ENCODE measurements at places on chromosomes 3 and 15.
A peak's percentile ranks its signal among the peaks of the same experiment; 100 is the strongest.

DNA sequence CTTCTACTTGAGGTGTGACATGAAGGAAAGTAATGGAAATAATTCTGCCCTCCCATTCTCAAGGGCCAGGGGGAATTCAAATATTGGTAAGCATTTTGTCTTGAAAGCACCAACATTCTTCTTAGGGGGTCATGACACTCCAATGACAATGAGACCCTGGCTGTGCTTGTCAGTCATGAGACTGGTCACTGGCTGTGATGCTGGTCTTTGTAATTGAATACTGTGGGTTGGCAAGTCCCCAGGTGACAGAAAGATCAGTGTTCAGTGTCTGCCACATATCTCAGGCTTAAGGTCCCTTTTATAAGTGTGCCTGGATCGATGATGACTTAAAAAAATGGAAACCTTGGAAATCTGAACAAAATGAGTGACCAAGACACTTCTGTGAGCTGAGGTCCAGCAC, 151.4 kb downstream of the SNRPN start:
- DNase-seq: no peak

DNA sequence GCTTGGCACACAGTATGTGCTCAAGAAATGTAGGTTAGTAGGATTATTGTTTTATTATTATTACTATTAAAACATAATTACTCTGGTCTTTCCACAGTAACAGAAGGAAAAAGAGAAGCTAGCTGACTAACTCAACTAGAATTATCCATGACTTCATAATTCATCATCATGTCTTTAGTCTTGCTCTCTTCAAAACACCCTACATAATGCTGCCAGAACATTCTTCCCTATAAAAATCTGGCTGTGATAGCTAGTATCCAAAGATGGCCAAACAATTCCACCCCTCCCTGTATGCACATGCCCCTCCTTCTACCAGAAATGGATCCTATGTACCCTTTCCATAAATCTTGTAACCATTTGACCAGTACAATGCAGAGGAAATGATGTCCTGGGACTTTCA, 48.8 kb upstream of the SRGAP3 start:
- no peak for DNase-seq

DNA sequence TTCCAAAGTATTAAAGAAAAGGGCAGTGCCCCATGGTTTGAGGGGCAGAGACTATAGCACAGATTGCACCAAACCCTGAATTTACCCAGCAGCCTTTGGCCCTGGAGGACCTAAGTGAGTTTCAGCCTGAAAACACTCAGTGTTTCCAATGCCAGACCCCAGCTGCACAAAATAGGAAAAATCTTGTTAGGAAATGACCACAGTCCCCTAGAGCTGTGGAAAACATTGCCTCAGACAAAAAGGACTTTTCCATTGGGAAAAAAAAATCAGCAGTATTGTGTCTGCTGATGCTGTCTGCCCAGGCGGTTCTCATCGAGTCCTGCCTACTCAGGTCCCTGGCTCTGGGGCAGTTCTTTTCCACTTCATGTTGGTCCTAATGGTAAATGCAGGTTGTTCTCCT, 121.7 kb upstream of the DLG1 start:
- DNase-seq: no peak

DNA sequence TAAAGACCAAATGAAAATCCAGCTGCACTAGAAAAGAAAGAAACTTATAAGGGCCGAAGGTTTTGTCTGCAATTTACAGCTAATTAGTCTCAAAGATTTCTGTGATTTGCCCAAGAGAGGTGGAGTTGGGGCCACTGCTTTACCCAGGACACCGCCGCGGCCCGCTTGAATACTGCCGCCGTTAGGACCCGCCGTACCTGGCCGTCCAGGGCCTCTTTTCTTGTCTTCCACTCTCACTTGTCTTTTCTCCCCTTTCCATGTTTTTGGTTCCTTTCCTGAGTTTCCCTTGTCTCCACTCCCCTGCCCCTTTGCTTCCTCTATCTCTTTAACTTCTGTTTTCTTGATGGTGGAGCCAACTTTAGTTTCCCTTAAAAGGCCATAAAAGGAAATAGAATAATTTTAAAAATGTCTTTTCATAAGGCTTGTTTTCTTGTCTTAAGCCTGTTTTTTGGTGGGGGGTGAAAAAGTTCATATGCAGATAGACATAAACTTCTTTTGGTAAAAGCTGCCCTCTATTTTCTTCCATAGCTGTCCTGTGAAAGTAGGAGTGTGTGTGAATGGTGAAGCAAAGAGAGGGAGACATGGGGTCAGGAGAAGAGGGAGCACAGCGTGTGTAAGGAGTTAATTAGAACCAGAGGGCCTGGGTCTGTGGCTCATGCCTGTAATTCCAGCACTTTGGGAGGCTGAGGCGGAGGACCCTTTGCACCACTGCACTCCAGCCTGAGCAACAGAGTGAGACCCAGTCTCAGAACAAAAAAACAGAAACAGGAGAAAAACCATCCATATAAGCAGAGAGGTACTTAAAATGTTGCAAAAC, 16.0 kb upstream of the CCNL1 start:
- DNase-seq: peak; percentile 18

DNA sequence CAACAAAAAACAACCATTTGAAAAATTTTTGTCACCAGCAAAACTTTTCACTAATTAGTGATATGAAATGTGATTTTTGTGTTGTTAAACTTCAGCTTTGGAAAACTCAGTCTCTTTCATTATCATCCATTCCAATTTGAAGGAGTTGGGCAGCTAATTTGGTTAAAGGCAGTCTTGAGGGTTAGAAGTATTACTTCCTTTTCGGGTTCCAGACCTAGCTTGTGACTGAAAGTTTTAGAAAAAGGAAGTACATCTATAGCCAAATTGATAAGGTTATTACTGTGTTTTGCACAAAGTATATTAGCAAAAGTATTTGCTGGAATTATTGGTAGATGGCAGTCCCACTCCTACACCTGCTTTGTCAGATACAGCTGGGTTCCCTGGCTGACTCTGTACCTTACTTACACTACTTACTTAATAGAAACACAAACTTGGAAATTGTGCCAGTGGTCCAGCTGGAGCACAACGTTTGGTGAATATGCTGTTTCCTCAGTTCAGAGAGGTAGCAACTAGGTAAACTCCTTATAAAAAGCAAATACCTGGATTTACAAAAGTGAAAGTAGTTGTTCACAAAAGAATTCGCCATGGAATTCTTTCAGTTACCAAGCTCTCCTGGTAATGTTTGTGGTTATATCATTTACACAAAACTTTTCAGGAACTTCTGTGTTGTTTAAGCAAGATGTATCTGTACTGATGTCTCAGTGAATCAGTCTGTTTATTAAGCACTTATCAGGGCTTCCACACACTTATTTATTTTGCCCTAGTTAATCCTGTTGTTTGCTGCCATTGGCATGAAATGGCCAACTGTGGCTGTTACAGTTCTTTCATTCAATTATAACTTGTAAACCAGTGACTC, 31.6 kb downstream of the TIPARP start:
- DNase-seq: no peak

DNA sequence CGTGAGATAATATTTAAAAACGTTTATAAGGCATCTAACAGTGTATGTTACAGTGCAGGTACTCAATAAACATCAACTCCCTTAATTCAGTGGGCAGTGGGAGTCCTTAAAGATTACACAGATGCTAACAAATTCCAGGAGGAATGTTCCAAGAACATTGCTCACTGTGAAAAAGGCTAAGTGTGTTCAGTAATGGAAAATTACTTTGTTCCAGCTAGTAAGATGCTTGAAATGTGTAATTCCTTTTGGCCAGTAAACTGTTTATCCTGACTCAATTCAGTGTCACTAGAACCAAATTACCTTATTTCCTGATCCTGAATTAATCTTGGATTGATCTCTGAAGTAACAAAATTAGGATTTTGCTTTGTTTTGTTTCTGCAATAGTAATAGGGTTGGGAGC, 54.2 kb upstream of the SEMA6D start:
- no peak for DNase-seq

DNA sequence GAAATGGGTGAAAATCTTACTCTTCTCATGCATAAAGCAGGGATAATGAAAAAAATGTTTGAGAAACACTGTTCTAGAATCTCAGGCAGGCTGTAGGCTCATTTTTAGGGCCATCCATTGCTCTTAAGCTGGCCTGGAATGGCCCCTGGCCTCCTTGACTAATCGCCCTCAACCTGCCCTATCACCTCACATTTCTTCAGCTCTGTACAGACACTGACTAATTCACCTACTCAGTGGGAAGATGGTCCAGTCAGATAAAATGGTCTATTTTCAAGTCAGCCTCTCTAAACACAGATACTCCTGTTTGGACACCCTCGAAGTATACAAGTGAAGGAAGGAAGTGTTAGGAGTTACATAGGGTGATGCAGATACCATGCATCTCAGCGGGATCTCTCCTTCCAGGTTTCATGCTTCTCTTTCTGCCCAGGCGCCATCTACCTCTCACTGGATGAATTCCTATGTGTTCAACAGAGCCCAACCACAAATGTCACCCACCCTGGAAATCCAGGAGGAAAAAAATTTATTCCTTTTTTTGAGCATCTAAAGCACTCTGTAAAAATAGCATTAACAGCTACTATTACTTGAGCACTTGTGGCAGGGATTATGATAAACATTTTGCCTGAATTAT, 12.1 kb downstream of the FMN1 start:
- peak; percentile 11 for DNase-seq

- DNase-seq: no peak
Measured at GRCh38 chr15:48084759-48085590, 35.8 kb upstream of the SLC24A5 start.

GRCh38 chr15:56248311-56248992, 4.8 kb upstream of the RFX7 start:
- DNase-seq: no peak

GRCh38 chr15:91264651-91265351, 164.7 kb downstream of the SV2B start:
- no peak for DNase-seq

DNA sequence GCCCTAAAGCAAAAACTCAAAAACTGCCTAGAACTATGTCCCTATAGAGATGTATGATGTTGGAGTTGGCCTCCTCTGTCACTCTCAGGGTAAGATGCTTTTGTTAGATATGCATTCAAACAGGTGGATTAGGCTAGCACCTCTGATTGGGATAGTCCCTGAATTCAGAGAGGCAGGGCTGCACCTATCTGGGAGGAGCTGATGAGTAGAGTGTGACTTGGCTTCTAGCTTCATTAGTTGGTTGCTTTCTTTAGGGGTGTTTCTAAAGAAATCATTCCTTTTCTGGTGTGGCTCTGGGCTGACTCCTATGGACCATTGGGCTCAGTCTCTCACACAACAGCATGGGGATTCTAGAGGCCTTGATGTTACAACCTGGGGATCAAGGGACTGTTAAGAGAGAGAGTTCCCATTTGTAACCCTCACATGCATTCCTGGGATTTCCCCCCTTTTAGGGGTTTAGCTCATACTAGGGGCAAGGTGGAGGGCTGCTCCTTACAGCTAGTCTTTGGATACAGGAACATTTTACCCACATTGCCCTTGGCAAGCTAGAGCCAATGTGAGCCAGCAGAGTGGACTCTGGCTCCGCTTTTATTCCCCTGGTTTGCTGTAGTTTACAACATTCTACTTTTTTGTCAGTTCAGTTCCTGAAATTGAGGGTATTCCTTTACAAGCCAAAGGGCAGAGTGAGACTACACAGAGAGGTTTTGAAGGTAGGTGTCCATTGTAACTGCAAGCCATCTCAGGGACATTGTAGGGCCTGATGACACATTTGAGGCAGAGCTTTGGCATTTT, 7.5 kb downstream of the ZNF592 start:
- DNase-seq: no peak

DNA sequence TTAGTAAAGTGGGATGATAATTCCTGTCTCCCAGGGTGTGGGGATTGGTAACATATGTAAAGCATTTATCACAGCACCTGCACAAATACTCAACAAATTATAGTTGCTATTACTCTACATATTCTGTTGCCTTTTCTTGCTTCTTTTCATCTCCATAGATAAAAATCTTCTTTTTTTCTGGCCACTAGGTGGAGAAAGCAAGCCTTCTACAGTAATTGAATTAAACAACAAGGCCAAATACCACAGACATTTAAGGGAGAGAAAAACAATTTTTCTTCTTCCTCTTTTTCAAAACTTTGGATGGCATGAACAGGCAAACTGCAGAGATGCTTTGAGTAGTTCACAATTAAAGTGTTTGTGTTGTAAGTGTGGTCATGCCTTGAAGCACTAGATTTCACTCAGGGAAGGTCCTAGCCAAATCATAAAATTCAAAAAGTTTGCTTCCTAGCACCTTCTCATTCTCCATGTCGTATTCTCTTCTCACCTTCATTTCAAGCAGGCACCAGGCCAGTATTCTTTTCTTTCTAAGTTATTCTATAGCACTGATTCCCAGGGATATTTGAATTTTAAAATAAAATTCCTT, 493.4 kb upstream of the TGFBR2 start:
- DNase-seq: peak; percentile 41

DNA sequence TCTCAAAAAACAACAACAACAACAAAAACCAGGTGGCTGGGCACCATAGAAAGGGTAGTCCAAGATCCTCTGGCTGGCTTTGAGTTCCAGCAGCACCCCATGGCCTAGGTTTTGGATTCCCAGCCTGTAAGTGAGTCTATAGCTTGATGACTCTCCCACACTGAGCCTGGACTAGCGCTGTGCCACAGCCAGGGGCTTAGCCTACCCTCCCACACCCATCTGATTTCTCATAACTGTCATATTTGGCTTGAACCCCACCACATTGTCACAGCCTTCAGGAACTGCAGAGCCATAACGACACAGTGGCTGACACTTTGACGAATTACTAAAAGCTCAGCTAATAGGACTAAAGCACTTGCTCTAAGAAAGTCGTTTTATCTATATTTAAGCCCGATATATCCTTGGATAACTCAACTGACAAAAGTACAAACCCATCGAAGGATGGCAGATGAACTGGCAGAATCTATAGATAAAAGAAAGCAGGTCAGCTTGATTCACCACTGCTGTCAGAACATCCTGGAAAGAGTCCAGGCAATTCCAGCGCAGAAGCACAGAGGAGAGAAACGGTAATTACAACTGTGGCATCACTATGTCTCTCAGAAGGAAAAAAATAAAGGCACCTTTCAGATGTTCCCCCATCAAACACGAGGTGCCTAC, 62.1 kb downstream of the HOMER2 start:
- no peak for DNase-seq

DNA sequence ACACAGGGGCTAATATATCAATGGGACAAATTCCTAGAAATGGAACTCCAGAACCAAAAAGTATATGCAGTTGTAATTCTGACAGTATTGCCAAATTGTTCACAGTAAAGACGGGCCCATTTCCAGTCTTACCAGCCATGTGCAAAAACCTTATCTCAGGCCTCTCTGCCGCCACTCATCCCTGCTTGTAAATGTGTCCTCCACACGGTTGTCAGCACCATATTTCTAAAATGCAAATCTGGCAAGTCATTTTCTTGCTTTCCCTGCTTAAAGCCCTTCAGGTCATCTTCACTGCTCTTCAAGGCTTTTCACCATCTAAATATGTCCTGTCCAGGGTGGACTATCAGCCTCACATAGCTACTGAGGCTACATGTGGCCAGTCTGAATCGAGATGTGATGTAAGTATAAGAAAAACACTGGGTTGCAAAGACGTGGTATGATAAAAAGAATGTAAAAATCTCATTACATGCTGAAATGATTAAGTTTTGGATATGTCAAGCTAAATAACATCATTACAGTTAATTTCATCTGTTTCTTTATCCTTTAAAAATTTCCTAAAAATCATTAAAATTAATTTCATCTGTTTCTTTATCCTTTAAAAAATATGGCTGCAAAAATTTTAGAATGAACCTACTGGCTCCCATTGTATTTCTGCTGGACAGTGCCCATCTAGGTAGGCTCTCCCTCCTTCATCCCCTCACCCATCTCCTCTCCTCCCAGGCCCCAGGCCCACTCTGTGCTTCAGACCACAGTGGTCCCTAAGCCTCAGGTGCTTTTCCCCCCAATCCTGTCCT, 980 bp downstream of the PARP9 start:
- no peak for DNase-seq
